Hematopoietic multipotent progenitor cell treated with erythropoietin and hydrocortisone succinate and interleukin-3 and kit ligand, for 8 days (in vitro differentiated cells): ENCODE measurements at places on chromosomes 4 and X.

GRCh38 chr4:24933684-24934275, 20.9 kb upstream of the CCDC149 start:
- no peak for DNase-seq

GRCh38 chr4:37892641-37893040, 1.8 kb downstream of the TBC1D1 start:
- no peak for DNase-seq

GRCh38 chr4:81237791-81238190, 22.8 kb upstream of the PRKG2 start:
- DNase-seq, result no peak

- DNase-seq, result no peak
Measured at GRCh38 chrX:41421071-41421729, 25.9 kb upstream of the NYX start.

DNA sequence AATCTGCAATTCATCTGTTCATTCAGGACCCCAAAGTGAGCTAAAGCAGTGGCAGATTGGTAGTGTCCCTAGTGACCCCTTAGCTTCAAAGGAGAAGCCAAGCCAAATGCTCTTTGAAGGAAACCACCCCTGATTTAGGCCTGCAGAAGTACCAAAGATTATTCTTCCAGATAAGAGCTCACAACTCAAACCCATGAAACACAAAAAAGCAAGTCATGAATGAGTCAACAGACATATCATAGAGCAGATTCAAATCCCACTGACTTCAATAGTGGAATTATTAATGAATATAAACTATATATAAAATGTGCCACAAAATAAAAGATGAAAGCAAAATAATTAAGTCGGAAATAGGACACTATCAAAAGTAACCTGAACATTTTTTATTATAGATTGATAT, 197.6 kb downstream of the SCFD2 start:
- peak; percentile 9 for DNase-seq

GRCh38 chrX:150935467-150935866, 37.0 kb upstream of the CD99L2 start:
- no peak for DNase-seq

GRCh38 chr4:73539386-73539785, 57.8 kb downstream of the AFM start:
- DNase-seq, result no peak
